ENCODE measurements at places on chromosomes 2 and 18. TPM values are rescaled to one million over a fixed set of nuclear protein-coding genes. Genes with fewer than 3 reads are reported as not detected.

The CD8A gene
- total RNA-seq: 2.7 TPM

The UGT1A4 gene
- not detected for total RNA-seq

GRCh38 chr2:44897406-44897805, 44.1 kb upstream of the SIX3 start:
- no peak overlapping the region for H3K27ac ChIP-seq
- H3K27me3 ChIP-seq: peaks cover 15% of the 10 kb centered on the region
- H3K4me3 ChIP-seq: no peak overlapping the region
- H3K4me1 ChIP-seq: peaks cover 10% of the 10 kb centered on the region

- H3K4me3 ChIP-seq: no peak overlapping the region
- DNase-seq: no peak
- H3K27ac ChIP-seq: no peak overlapping the region
Measured at GRCh38 chr2:41027095-41027494, 575.2 kb upstream of the SLC8A1 start.

GRCh38 chr2:128750328-128751165, 431.9 kb upstream of the HS6ST1 start:
- no peaks in the 10 kb centered on the region for H3K36me3 ChIP-seq
- no peak overlapping the region for H3K27ac ChIP-seq

DNA sequence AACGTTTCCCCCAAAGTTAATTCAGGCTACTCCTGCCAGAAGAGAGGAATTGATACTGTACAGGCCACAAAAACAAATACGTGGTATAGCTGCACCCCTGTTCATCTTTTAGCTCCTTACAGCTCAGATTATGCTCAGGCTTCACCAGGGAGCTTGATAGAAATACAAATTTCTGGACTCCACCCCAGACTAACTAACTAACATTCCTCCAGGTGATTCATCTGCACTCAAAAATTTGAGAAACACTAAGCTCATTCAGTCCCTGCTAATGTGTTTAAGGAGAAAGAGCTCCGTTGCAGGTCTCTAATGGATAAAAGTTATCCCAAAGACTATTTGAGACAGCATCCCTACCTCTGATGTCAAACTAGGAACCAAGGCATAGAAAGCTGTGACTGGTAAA, 36.8 kb upstream of the UNC80 start:
- no peak overlapping the region for H3K27ac ChIP-seq
- DNase-seq: no peak
- H3K36me3 ChIP-seq: no peaks in the 10 kb centered on the region
- H3K4me1 ChIP-seq: no peaks in the 10 kb centered on the region
- H3K4me3 ChIP-seq: no peak overlapping the region

GRCh38 chr2:126975671-126976655, 77.3 kb downstream of the TEX51 start:
- no peak overlapping the region for H3K27ac ChIP-seq
- H3K27me3 ChIP-seq: peaks cover 12% of the 10 kb centered on the region
- no peaks in the 10 kb centered on the region for H3K36me3 ChIP-seq

The PARD6G gene
- total RNA-seq: 0.17 TPM

GRCh38 chr18:45320724-45321123, 294.6 kb upstream of the SLC14A2 start:
- H3K27ac ChIP-seq: no peak overlapping the region
- no peaks in the 10 kb centered on the region for H3K4me1 ChIP-seq
- no peak overlapping the region for H3K4me3 ChIP-seq
- H3K27me3 ChIP-seq: no peaks in the 10 kb centered on the region
- H3K36me3 ChIP-seq: no peaks in the 10 kb centered on the region
- no peak for DNase-seq

DNA sequence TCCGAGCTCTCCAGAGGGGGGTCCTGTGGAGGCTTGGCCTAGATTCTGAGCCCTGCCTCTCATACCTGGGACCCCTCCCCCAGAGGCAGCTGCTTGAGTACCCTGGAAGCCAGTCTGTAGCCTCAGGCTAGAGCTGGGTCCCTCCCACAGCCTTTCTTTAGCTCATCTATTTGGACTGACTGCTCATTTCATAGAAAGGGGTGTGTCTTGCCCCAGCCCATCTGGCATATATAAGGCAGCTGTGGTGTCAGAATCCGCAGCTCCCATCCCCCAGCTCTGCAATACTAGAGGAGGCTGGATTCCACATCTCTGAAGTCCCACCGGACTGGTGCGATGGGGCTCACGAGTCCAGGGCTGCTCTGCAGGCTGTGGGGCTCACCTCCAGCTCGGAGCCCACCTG, 26.1 kb downstream of the MPHOSPH10 start:
- H3K4me1 ChIP-seq: no peaks in the 10 kb centered on the region
- no peak overlapping the region for H3K27ac ChIP-seq
- no peak for DNase-seq
- H3K27me3 ChIP-seq: peaks cover 5% of the 10 kb centered on the region
- H3K36me3 ChIP-seq: no peaks in the 10 kb centered on the region

- no peaks in the 10 kb centered on the region for H3K4me1 ChIP-seq
- no peak for DNase-seq
- no peaks in the 10 kb centered on the region for H3K36me3 ChIP-seq
- H3K27ac ChIP-seq: no peak overlapping the region
- H3K27me3 ChIP-seq: no peaks in the 10 kb centered on the region
Measured at GRCh38 chr2:192546565-192546964, 351.8 kb upstream of the TMEFF2 start.

The RTP5 gene
- 0.10 TPM for total RNA-seq

The OR6B2 gene
- total RNA-seq: not detected

DNA sequence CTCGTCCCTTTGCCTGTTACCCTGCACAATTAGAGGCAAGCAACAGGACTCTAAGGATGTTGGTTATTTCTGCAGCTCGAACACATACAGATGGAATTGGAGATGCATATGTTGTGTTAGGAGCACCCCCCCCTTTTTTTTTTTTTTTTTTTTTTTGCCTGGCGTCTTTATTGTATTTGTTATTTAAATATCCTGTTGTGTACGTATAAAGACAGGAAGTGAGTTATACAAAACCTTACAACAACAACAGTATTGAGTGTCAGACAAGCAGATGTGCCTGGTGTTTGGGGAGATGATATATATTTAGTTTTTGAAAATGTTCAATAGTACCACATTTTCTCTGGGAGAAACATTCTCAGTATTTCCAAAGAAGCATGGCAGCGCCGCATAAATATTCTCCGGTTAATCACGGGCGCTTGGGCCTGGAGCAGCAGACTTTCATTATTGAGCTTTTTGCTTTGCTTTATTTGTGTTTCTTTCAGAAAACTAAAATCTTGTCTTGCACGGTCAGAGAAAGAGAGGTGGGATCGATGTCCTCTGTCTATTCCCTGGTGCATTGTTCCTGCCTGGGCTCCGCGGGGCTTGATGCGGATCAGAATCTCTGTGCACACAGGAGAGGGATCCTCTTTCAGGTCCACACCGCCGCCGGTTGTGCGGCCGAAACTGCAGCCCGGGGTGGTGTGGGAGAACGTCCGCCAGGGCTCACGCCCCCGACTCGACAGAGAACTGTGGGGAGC, 23.2 kb upstream of the ZNF516 start:
- H3K36me3 ChIP-seq: no peaks in the 10 kb centered on the region
- no peak overlapping the region for H3K27ac ChIP-seq
- DNase-seq: no peak
- H3K4me3 ChIP-seq: peak overlapping the region; percentile 46
- peaks cover 28% of the 10 kb centered on the region for H3K27me3 ChIP-seq

DNA sequence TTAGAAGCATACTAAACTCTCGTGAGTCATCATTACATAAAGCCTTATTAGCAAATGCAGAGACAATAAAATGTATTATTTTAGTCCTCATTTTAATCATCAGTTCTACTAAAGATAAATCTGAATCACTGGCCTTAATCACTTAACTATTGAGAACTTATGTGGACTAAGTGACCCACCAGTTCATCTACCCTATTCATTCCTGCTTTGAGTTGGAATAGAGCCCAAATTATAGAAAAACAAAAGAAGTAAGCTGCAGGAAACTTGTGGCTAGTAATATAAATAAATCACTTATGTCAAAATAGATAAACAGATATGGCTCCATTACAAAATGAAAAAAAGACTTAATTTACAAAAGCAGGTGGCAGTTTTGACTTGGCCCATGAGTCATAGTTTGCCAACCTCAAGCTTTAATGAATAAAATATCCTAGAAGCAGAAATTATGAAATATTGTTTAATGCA, 851.8 kb upstream of the CRIM1 start:
- no peak for DNase-seq
- H3K36me3 ChIP-seq: no peaks in the 10 kb centered on the region
- no peak overlapping the region for H3K4me3 ChIP-seq
- H3K4me1 ChIP-seq: no peaks in the 10 kb centered on the region
- H3K27ac ChIP-seq: no peak overlapping the region

DNA sequence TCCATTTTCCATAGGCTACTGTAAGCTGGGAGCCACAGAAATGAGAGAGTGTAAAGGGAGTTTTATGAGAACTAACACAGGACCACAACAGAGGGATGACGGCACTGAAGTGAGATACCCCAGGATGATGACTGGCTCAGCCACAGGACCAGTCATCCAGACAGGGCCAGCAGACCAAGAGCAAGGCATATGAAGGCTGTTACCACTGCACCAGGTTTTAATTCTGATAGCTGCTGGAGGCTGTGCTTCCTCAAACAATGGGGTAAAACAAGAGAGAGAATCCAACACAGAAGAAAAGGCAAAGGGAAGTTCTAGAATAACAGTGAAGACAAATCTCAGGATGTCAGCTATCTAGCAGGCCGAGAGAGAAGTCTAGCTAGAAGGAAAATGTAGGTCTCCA, 94.9 kb downstream of the BCL2 start:
- DNase-seq: peak; percentile 71
- H3K27me3 ChIP-seq: no peaks in the 10 kb centered on the region
- peaks cover 75% of the 10 kb centered on the region for H3K4me1 ChIP-seq
- H3K4me3 ChIP-seq: no peak overlapping the region

Data from activated CD4-positive, alpha-beta memory T cell treated with anti-CD3 and anti-CD28 coated beads for 36 hours (primary cell).